CD4-positive, alpha-beta memory T cell (primary cell): ENCODE measurements at places on chromosomes 2 and 18. TPM values are rescaled to one million over a fixed set of nuclear protein-coding genes. Genes with fewer than 3 reads are reported as not detected.

The FOXI3 gene
- not detected for total RNA-seq

DNA sequence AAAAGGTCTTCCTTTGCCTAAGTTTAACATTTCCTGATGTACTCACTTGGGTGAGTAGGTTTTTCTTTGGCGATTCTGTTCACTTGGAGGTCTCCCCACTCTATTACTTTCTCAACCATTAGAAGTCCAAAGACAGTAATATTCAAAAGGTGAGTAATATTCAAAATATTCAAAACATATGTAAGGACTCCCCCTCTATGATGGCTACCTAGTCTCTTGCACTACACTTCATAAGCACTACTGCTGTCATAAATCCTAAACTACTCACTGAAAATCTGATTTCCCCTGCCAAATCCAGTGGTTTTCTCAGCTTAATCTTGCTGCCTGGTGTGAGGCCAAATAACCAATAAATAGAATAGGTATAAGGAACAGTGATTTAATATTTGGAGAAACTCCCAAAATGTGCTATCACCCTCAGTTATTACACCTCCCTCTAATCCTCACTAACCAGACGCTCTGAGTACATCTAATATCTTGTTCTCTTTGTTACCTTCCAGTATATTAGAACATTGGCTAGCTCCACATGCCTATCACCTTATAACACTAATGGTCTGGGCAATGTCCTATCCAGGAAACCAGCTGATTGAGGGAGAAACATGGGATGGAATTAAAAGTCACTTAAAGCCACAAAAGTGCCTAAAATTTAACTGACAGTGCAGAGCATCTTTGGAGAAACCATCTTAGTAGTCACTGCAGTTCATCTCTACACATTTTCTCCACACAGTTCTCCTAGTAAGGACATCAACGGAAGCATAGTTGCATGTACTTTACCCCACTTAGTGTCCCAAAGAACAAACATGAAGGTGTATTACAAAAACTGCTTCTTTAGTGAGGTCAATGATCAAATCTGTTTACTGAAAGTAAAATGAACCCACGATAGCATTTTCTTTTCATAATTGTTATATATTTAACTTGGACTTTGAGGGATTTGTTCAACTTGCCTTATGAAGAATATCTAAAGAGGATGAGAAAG is 54.8 kb downstream of the MBD2 start:
- H3K4me1 ChIP-seq: no peaks in the 10 kb centered on the region
- peaks cover 21% of the 10 kb centered on the region for H3K36me3 ChIP-seq
- no peaks in the 10 kb centered on the region for H3K27me3 ChIP-seq

GRCh38 chr2:174914853-174915760 is 90.1 kb downstream of the CHN1 start:
- H3K4me3 ChIP-seq: no peak overlapping the region
- H3K36me3 ChIP-seq: no peaks in the 10 kb centered on the region
- DNase-seq: no peak
- no peak overlapping the region for H3K27ac ChIP-seq
- no peaks in the 10 kb centered on the region for H3K4me1 ChIP-seq
- no peaks in the 10 kb centered on the region for H3K27me3 ChIP-seq

GRCh38 chr18:3998698-3999333 is 456.3 kb downstream of the DLGAP1 start:
- H3K27me3 ChIP-seq: no peaks in the 10 kb centered on the region
- no peak overlapping the region for H3K4me3 ChIP-seq
- no peak overlapping the region for H3K27ac ChIP-seq
- H3K36me3 ChIP-seq: no peaks in the 10 kb centered on the region

DNA sequence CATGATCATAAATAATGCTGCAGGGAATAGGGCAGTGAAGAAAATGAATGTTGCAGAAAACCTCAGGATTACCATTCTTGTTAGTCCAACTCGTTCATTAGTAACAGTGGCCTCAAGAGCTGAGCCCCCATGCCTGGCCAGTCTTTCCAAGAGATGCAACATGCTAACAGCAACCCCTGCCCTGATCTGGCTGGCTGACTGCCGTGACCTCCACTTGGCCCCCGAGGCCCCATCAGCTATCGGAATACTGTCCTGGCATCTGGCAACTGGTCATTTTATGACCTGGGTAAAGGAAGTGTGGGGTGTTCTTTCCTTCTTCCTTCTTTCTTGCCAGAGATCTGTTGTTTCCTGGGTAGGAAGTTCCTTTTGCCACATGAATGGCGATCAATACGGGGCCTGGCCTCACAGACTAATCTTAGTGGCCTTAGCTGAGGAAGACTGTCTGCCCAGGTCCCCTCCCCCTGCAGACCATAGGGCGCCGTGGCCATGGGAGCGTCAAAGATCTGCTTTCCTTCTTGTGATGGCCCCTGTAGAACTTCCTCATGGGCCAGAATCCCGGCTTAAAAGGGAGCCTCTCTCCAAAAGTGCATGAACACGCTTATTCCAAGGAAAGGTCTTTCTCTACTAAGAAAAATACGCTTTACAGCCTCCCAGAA is 10.6 kb upstream of the TRABD2A start:
- no peak overlapping the region for H3K27ac ChIP-seq
- H3K27me3 ChIP-seq: no peaks in the 10 kb centered on the region
- no peak for DNase-seq
